Glomerular endothelial cell (primary cell): ENCODE measurements at places on chromosomes 12 and 14. TPM values are rescaled to one million over a fixed set of nuclear protein-coding genes. Genes with fewer than 3 reads are reported as not detected.

PRB2 gene
- total RNA-seq = not detected in 2 replicates

CACNA1C gene
- total RNA-seq = 0.47 and 5.6 TPM in 2 replicates

SMCO2 gene
- 0.88 TPM in 1 of 2 replicates, not detected in the other for total RNA-seq

ARL6IP4 gene
- 189 and 247 TPM in 2 replicates for total RNA-seq

ABCC9 gene
- 0.92 and 1.1 TPM in 2 replicates for total RNA-seq

BICDL1 gene
- 0.70 TPM in 1 of 2 replicates, not detected in the other for total RNA-seq

TSPAN9 gene
- total RNA-seq = 60.4 and 65.5 TPM in 2 replicates

RD3L gene
- total RNA-seq = not detected in 2 replicates

IL23A gene
- total RNA-seq = 3.0 TPM in 1 of 2 replicates, not detected in the other
